NCI-H2081 treated with DMSO at 0.1 percent for 48 hours (cell line): ENCODE measurements at places on chromosomes 1 and 21.

DNA sequence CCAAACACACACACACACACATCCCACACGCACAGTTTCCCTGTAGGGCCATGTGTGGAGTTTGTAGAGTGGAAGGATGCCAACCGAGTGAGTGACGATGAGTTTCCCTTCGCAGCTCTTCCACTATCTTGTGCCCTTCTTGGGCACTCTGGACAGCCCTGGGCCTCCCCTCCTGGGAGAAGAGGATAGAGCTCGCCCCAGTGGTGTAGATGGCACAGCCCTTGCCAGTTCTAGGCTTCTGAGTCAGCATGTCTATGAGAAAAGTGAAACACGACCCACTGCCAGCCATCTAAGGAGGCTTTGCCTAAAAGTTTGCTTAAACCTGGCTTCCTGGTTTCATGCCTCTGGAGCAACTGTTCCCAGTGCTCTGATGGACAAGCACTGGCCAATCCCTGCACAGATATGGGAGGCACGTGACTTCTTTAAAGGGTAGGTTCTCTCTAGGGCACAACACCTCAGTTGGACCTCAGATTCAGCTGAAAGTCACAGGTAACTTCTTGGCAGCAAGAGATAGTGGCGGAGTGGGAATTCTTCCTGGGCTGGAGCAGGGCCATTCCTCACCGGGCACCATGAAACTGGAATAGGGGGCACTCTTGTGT is 195.9 kb upstream of the GALNT2 start:
- no peak for DNase-seq

DNA sequence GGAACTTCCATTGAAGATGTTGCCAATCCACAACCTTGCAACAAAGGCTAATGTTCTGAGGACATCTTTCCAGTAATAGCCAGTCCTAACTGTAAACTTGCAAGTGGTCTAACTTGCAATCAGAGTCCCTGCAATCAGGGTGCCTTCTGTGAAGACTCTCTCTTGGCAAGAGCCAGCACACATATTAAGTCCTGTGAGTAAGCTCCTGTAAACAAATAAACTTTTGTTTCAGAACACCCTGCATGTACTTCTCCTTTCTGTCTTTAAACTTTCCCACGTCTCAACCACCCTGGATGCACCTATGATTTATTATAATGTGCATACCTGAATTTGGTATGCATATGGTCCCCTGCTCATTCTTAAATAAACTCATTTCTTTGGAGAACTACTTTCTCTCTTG is 9.1 kb downstream of the GBP7 start:
- DNase-seq = no peak

- no peak for DNase-seq
These were observed 49.5 kb downstream of the TRIM11 start for GRCh38 chr1:228356897-228357680.

- no peak for DNase-seq
These were observed 2.0 kb downstream of the IFFO2 start for GRCh38 chr1:18954270-18955071.

- no peak for DNase-seq
These were observed 55.2 kb downstream of the SASS6 start for GRCh38 chr1:100077531-100077930.
